GF-D8 (cell line): ENCODE measurements at places on chromosomes 1 and 21.

- DNase-seq = no peak
Measured at GRCh38 chr1:185741551-185741950, 7.4 kb downstream of the HMCN1 start.

GRCh38 chr21:33418691-33419090 lies 15.5 kb downstream of the IFNGR2 start:
- DNase-seq = no peak

DNA sequence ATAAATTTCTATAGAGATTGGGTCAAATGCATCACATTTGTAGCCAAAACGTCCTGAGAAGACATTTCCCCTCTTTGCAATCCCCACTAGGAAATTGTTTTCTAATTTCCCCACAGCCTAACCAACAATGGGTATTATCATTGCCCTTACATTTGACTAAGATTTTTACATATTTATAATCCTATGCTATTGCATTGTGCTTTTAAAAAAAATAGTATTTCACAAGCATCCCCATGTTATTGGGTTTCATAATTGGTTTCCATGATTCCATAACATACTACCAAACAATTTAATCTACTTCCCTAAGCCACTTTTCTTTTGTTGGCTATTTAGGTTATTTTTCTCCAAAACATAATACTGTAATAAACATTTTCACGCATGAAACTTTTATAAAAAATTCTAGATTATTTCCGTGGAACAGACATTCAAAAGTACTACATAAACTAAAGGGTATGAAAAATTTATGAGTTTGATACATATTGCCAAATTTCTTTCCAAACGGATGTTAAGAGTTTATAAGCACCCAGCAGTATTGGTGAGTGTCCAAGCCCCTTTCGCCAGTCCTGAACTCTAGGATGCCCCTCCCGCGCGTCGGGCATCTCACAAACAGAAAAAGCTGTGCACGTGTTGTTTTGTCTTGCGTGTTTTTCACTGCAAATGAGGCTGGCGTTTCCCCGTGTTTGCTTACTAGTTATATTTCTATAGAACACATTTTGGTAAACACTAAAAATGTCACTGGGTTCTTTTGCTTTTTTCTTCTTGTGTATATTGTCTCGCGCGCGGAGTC lies 2.0 kb upstream of the LHX4 start:
- no peak for DNase-seq

- no peak for DNase-seq
Measured at GRCh38 chr1:220908757-220909156, 29.5 kb downstream of the HLX start.
